ENCODE measurements at places on chromosomes 3 and 15. TPM values are rescaled to one million over a fixed set of nuclear protein-coding genes. Genes with fewer than 3 reads are reported as not detected.

The ALCAM gene
- 6.0 TPM for total RNA-seq

The MESP1 gene
- 2.1 TPM for total RNA-seq

The ARHGAP31 gene
- total RNA-seq, result 7.9 TPM

The VIPR1 gene
- total RNA-seq, result 2.6 TPM

The CASR gene
- 0.59 TPM for total RNA-seq

The HIGD2B gene
- total RNA-seq, result 0.66 TPM

Data from motor neuron (in vitro differentiated cells).